ENCODE measurements at places on chromosomes 12 and 14. TPM values are rescaled to one million over a fixed set of nuclear protein-coding genes. Genes with fewer than 3 reads are reported as not detected.

SIRT4 gene
- total RNA-seq: 1.3 TPM

SARNP gene
- total RNA-seq: 155 TPM

SERPINA6 gene
- total RNA-seq: 0.32 TPM

FSCB gene
- total RNA-seq: not detected

MYH7 gene
- not detected for total RNA-seq

COX8C gene
- total RNA-seq: not detected

LUM gene
- 0.83 TPM for total RNA-seq

OASL gene
- total RNA-seq: 1.2 TPM

FLRT2 gene
- total RNA-seq: 5.4 TPM

USP44 gene
- total RNA-seq: 0.24 TPM

PZP gene
- total RNA-seq: not detected

COCH gene
- 5.4 TPM for total RNA-seq

LBHD2 gene
- total RNA-seq: not detected

LGR5 gene
- not detected for total RNA-seq

EML1 gene
- 6.8 TPM for total RNA-seq

RERGL gene
- not detected for total RNA-seq

IRAK3 gene
- not detected for total RNA-seq

LRRK2 gene
- total RNA-seq: 1.4 TPM

GCH1 gene
- 3.0 TPM for total RNA-seq

IL26 gene
- total RNA-seq: not detected

BIN2 gene
- not detected for total RNA-seq

SERPINA12 gene
- total RNA-seq: not detected

TBX3 gene
- 26.4 TPM for total RNA-seq

SYCP3 gene
- total RNA-seq: 0.08 TPM

ZFHX2 gene
- 0.26 TPM for total RNA-seq

SPATA7 gene
- total RNA-seq: 3.3 TPM

GDF3 gene
- total RNA-seq: not detected

CMA1 gene
- total RNA-seq: not detected

KLHDC1 gene
- 0.68 TPM for total RNA-seq

ACSM4 gene
- total RNA-seq: not detected

DEGS2 gene
- not detected for total RNA-seq

TOMM20L gene
- not detected for total RNA-seq

POTEM gene
- 1.9 TPM for total RNA-seq

ESR2 gene
- 0.15 TPM for total RNA-seq

PAWR gene
- total RNA-seq: 173 TPM

GALNT8 gene
- total RNA-seq: not detected

KCNMB4 gene
- total RNA-seq: 0.53 TPM

OXA1L gene
- 80.0 TPM for total RNA-seq

KSR2 gene
- 0.08 TPM for total RNA-seq

LRP10 gene
- 17.8 TPM for total RNA-seq

CALM1 gene
- total RNA-seq: 199 TPM

GPR68 gene
- total RNA-seq: not detected

SYNDIG1L gene
- 0.03 TPM for total RNA-seq

PTHLH gene
- total RNA-seq: 21.7 TPM
